ENCODE measurements at places on chromosomes 1 and 21.

DNA sequence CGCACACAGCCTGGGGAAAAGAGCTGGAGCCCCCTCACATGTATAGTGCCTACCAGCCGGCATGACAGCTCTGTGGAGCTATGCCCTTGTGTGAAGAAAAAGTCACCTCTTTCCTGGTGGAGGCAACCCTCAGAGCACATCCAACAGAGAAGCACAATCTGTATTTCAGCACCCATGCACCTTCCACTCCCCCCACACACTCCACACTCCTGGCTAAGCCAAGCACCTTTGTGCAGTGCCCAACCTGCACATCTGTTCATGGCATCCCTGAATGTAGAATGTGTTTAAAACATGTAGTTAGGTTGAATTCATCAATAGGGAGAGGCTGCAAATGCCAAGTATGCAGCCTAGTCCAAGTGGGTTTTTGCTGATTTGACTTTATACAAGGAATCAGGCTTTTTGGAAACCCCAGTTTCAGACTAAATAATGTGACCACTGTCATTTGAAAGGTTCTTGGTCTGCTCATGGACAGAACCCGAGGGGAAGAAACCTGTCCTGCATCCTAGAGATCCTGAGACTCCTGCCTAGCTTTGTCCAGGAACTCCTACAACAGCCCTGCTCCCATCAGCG is 197.1 kb downstream of the TOMM20 start:
- DNase-seq = no peak

- DNase-seq = no peak
Observed at GRCh38 chr1:92511541-92511940, 24.8 kb upstream of the GFI1 start.

DNA sequence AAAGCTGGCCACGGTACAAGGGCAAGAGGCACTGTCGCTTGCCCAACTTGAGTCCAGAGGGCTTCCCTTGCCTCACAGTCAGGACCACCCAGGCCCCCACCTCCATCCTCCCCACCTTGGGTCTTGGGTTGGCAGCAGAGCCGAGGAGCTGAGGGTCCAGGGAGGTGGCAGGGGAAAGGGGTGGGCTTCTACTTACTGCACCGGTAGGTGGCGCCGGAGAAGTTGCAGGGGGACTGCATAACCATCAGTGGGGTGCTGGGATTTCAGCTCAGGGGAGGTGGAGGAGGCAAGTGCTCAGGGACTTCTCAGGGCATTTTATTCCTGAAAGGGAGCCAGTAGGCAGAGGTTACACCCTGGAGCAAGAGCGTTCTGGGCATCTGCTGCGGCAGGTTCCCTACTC is 44.0 kb downstream of the TRIM62 start:
- DNase-seq = no peak

- no peak for DNase-seq
Observed at GRCh38 chr1:71414179-71414578, 333.3 kb upstream of the ZRANB2 start.

GRCh38 chr1:12341667-12342066 is 111.8 kb downstream of the VPS13D start:
- no peak for DNase-seq

GRCh38 chr1:17222557-17222956 is 17.6 kb downstream of the PADI1 start:
- no peak for DNase-seq

DNA sequence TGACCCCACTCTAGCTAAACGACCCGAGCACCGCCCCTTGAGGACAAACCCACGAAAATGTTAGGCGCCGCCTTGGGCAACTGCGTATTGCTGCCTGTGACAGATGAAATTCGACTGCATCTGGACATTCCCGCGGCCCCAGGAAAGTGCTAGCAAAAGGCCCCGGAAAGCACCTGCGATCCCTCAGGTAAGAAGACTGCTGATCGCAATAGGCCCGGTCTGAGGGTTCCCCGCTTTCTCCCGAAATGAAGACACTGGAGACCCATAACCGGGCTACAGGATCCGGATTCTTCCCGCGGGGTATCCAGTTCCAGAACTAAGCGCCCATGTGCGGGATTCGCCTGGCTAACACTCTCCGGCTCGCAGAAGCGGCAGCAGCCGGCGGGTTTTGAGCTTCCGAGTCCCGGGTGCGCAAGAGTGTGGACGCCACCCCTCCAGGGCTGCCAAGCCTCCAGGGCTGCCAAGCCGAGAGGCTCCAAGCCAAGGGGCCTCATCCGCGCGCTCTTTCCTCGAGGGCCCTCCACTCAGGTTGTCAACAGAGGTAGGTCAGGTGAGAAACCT is 157.9 kb upstream of the NBPF11 start:
- no peak for DNase-seq

DNA sequence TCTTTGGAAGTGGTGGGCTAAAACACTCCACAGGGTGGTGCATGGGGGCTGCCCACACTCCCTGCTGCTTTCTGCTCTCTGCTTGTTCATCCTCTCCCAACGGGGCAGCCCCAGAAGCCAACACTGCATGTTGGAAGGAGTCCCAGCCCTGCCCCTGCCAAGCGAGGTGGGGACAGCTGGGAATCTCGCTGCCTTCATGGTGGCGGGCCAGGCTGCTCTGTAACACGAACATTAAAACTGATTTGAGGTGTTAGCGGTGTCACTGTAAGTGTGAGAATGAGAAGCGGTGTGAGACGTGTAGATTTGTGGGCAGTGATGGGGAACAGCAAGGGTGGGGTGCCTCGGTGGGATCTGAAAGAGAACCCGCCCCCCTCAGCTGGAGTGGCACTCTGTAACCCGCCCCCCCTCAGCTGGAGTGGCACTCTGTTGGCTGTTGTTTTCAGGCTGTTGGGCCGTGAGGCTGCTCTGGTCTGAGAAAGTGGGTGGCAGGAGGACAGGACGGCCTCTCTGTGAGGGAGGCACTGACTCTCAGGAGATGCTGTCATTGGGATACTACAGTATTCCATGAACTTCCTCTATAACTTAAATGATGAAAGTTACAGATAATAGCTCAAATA is 80.9 kb downstream of the PCBP3 start:
- DNase-seq = no peak

Measured in HFF-Myc (cell line).